ENCODE measurements at places on chromosomes 3 and 15.

DNA sequence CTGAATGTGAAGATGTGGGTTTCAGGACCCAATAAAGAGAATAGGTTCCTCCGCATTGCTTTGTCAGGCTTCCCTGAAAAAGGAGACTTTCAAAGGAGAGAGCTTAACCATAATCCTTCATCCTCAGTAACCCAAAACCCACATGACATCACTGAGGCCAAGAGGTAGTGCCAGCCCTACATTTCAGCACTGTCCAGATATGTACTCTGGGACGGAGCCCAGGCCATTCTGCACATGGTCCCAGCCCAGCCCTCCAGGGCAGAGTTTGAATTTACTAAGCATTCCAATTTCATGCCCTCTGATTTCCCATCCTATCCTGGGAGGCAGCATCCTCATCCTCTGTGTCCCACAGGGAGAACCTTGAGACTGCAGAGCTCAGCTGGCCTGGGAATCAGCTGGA lies 210.5 kb downstream of the GABRB3 start:
- peak; percentile 25 for DNase-seq

DNA sequence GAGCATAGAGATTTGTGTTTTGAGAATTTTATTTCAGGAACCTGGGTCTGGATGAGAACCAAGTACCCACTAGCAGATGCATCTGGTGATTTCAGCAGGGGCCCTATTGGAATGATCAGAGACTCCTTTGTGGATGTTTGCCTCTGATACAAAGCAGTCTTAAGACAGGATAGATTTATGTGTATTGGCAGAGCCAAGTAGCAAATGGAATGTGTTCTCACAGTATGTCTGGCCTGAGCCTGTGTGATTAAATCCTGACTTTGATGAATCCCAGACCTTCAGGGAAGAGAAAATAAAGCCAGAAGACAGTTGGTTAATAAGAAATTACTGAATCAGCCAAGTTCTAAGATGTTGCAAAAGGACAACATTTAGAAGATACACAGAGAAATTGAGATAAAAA lies 755.5 kb upstream of the SEMA6D start:
- no peak for DNase-seq

DNA sequence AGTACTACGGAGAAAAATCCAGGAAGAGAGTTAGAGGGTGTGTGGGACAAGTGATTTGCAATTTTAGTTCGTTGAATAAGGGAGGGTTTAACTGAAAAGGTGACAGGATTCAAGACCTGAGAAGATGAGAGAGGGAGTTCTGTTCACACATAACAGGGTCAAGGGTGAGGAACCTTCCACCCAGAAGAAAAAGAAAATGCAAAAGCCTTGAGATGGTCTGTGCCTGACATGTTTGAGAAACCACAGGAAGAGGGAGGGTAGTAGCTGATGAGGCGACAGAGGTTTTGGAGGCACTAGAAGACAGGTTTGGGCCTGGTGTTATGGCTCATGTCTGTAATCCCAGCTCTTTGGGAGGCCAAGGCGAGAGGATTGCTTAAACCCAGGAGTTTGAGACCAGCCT lies 591 bp upstream of the SLC25A20 start:
- DNase-seq: no peak

DNA sequence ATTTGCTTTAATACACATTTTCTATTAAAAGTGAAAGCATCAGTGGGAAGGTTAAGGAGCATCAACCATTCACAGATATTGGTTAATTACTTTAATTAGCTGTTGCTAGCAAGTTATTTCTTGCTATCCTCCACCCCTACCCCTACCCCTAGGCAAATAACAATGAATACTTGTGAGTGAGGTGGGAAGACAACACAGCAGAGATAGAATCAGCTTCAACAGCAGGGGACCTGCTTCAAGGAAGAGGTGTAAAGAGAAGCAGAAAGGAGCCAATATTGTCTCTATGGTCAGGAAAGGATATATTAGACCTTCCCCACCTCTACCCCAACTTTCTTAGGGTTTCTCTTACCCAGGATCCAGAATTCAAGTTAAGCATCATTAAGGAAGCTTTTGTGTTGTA lies 149.4 kb downstream of the SNRK start:
- no peak for DNase-seq

GRCh38 chr3:50264383-50264963 lies 4.5 kb upstream of the SEMA3B start:
- DNase-seq: peak; percentile 96

GRCh38 chr3:4928277-4928789 lies 50.9 kb upstream of the BHLHE40 start:
- no peak for DNase-seq

GRCh38 chr3:114582929-114583328 lies 289.1 kb downstream of the TIGIT start:
- no peak for DNase-seq

GRCh38 chr15:74040109-74040850 lies 42.1 kb downstream of the GOLGA6A start:
- peak; percentile 84 for DNase-seq

DNA sequence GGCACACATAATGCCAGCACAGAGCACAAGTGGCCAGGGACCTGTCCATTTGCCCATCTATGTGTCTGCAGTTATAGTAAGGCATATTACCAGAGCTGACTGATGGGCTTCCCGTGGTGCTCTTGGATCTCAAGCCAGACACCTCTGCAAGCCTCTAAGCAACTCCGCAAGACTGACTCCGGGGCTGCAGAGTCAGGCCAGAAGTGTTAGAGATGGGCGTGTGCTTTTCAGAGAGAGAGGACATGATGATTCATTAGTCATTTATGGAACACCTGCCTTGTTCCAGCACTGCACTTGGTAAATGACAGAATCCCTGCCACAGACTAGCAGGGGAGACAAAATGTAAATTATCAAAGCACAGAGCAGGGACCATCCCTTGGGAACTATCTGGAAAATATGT lies 559.0 kb downstream of the PDCD6IP start:
- no peak for DNase-seq

DNA sequence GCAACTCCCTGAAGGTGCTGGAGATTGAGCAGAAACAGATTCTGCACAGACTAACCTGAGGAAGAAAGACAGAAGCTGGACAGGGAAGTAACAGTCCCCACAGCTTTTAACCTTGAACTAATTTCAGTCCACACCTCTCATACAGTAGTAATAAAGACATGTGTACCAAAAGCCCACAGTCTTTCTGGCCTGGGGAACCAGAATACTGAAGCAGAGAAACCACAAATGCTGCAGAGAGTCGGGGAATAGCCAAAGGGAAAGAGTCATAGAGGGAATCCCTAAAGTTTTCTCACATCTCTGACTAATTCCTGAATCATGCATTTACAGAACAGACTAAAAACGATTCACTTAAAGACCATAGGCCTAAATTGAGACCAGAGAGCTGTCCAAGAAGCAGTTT lies 503.4 kb upstream of the NECTIN3 start:
- no peak for DNase-seq

DNA sequence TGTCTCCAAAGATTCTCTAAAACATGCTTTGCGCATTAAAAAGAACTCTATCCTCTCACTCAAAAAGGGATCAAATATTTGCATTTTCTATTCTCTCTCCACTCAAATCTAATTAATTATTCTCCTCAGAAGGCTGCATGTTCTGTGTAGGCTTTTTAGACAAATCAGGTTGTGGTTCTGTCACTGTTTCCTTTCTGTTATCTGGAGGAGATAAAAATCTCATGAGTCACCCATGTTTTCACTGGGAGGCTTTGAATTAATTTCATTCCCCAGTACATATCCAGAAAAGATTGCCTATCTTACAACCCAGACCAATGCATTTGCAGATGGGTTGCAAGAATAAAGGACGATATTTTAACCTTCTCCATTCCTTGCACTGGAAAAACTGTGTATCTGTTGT lies 446.5 kb downstream of the GRM7 start:
- DNase-seq: no peak

DNA sequence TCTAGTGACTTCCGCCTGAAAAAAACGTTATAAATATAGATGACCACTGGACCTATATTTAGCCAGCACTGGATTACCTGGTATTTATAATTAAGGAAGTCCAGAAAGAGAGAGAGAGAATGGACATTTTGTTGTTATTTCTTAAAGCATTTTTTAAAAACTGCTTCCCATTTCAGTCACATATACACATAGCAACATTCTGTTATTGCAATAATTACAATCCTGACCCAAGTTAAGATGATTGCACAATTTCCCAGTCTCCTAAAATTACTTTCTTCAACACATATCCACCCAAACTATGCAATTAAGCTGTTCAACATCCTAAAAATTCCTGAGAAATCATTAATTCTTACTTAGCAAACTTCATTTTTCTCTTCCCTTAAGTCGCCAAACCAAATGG lies 37.7 kb downstream of the PCSK6 start:
- no peak for DNase-seq

DNA sequence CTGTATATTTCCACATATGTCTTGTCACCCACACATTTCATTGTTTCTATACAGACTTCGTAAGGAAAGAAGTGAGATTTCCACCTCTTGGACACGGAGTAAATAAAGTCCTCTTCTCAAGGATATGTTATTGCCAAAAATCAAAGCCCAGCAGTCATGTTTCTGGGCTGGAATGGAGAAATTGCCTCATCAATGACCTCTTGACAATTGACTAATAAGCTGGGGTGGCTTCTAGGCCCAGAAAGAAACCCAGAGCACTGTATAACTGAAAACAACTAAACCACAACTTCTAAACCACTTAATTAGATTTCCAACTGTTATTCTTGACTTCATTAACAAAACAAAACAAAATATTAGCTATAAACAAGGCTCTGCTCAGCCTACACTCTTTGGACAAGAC lies 56.4 kb upstream of the SLC24A5 start:
- DNase-seq: no peak

- no peak for DNase-seq
Measured at GRCh38 chr3:186670155-186670554, 4.3 kb downstream of the HRG start.

DNA sequence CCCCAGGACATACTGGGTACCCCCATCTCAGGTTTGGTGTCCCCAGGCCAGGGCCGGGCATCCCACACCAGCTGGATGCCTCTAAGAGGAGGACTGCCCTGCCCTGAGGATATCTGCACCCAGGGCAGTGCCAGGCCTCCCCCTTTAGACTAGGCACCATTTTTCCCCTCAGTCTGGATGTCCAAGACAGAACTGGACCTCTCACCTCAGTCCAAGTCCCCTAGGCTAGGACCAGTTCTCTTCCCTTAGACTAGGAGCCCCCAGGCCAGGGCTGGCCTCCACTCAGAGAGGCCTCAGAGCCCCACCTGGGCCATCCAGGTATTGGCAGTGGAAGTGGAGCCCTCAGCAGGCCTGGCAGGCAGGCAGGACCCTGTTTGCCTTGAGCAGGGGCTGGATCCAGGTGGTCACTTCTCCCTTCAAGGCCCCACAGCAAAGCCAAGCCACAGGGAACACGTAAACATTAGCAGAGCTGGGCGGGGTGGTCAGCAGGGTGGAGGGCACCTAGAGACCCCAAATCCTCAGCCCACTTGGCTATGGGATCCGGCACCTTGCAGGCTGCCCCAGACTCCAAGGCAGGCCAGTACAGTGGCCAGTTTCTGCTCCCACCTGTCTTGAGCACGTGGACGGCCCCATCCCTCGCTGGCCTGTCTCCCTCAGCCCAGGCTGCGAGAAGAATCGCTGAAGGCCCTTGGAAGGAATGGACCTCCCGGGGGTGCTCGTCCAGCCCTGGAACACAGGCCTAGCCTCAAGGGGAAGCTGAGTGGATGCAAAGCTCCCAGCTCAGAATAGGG lies 28.3 kb downstream of the PTH1R start:
- peak; percentile 36 for DNase-seq

- DNase-seq: peak; percentile 74
Measured at GRCh38 chr15:98648654-98649471, 524 bp downstream of the IGF1R start.

GRCh38 chr15:90799639-90800170 lies 68.7 kb upstream of the FURIN start:
- no peak for DNase-seq

DNA sequence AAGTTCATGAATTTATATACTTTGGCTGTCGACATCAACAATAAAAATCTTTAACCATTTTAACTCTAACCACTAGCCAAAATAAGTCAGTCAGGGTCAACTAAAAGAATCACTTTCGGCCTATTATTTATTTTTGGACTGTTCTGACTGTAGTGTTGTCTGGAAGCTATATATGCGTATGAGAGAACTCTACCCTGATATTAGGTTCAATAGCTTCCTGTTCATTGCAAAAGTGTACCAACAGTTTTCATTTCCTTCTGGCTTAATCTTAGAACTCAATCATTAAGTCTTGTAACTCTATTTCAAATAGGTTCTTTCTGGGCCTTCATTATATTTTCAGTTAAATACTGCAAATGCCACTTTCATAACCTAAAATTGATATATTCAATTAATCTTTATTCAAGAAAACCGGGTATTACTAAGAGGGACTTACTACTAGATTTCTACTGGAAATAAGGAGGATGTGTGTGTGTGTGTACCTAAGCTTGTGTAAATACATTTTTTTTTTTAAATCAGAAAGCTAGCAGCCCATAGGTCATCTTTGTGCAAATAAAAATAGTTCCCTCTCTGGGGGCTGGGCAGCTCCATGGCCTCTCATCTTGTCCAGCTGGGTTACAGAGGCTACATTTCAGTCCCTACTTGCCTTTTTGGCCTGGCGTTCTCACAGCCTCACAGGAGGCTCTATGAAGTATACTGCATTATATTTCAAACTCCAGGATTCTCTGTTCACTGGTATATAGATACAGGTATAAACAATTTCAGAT lies 5.8 kb downstream of the SERPINI2 start:
- DNase-seq: no peak

- no peak for DNase-seq
Measured at GRCh38 chr3:161336661-161337060, 34.7 kb downstream of the SPTSSB start.

- DNase-seq: peak; percentile 71
Measured at GRCh38 chr15:65303687-65304380, 643 bp upstream of the RNU5B-1 start.

GRCh38 chr3:194871143-194871863 lies 185.6 kb downstream of the FAM43A start:
- DNase-seq: peak; percentile 79

- DNase-seq: no peak
Measured at GRCh38 chr15:71526060-71526820, 284.1 kb upstream of the NR2E3 start.

- DNase-seq: no peak
Measured at GRCh38 chr3:125045965-125046364, 9.8 kb downstream of the HEG1 start.

DNA sequence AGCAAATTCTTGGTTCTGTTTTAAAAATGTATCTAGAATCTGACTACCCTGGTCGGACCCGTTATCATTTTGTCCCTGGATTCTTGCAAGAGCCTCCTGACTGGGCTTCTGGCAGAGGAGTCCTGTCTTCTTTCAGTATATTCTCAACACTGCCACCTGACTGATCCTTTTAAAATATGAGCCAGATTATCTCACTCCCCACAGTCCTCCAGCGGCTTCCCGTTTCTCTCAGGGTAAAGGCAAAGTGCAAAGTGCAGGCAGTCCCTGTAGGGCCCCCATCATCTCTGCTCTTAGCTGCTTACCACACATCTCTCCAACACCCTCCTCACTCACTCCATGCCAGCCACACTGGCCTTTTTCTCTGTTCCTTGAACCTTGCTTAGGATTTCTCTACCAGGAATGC lies 28.4 kb downstream of the CRTC3 start:
- no peak for DNase-seq

DNA sequence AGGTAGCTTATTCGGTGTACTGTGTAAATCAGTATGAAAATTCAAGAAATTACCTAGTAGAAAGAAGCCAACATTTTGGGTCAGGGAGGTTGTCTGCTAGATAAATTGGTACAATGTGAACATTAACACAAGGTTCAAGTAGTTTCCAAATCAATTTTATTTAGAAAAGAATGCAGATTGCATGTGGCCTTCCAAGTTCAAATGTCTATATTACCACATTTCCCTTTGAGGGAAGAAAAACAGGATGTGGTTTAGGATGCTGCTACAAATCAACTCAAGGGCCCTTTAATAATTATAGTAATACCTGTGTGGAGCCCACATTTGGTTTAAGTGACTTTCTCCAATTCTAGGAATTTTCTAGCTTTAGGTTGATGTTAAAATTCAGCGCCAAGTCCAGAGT lies 57.5 kb downstream of the CADPS start:
- DNase-seq: no peak

Measured in femur (tissue), 1 donor.